ENCODE measurements at places on chromosomes 7 and 10. TPM values are rescaled to one million over a fixed set of nuclear protein-coding genes. Genes with fewer than 3 reads are reported as not detected.

The FEZF1 gene
- not detected for total RNA-seq

The HOXA2 gene
- total RNA-seq: 2.2 TPM

The PHKG1 gene
- 0.27 TPM for total RNA-seq

The FOXI2 gene
- total RNA-seq: not detected

The CYP2C19 gene
- total RNA-seq: not detected

The IL2RA gene
- not detected for total RNA-seq

The CALCR gene
- total RNA-seq: not detected

The NME8 gene
- total RNA-seq: not detected

The HECW1 gene
- total RNA-seq: not detected

The CADPS2 gene
- 74.7 TPM for total RNA-seq

The STEAP1B gene
- total RNA-seq: 112 TPM

The NEUROG3 gene
- not detected for total RNA-seq

The PLAC9 gene
- total RNA-seq: 4.9 TPM

The VGF gene
- 0.07 TPM for total RNA-seq

The ICA1 gene
- 45.6 TPM for total RNA-seq

The TSPAN15 gene
- total RNA-seq: 31.1 TPM

The AASS gene
- total RNA-seq: 62.6 TPM

The TMEM213 gene
- total RNA-seq: not detected

The SUN3 gene
- not detected for total RNA-seq

The RSU1 gene
- total RNA-seq: 106 TPM

The DAGLB gene
- 16.9 TPM for total RNA-seq

The INSYN2A gene
- 0.07 TPM for total RNA-seq

The CTAGE15 gene
- total RNA-seq: not detected

The FAM25C gene
- total RNA-seq: not detected

The NANOS1 gene
- 0.27 TPM for total RNA-seq

The TRUB1 gene
- total RNA-seq: 43.5 TPM

The RABGEF1 gene
- total RNA-seq: 23.4 TPM

The CALML5 gene
- not detected for total RNA-seq

The TMEM236 gene
- 0.14 TPM for total RNA-seq

The CDHR1 gene
- 0.13 TPM for total RNA-seq

The TSPAN33 gene
- not detected for total RNA-seq

The ARID5B gene
- 10.1 TPM for total RNA-seq

The PPP1R3C gene
- 1.6 TPM for total RNA-seq

The ADARB2 gene
- total RNA-seq: 0.07 TPM

The NKX2-3 gene
- total RNA-seq: 2.4 TPM

The FAM20C gene
- 15.1 TPM for total RNA-seq

The IMMP2L gene
- 6.1 TPM for total RNA-seq

The TMEM176A gene
- not detected for total RNA-seq

The MBL2 gene
- total RNA-seq: not detected
